Activated CD8-positive, alpha-beta memory T cell treated with anti-CD3 and anti-CD28 coated beads, Interleukin-2, amount 50 U/mL, for 4 hours (primary cell): ENCODE measurements at places on chromosomes 1 and 21.

DNA sequence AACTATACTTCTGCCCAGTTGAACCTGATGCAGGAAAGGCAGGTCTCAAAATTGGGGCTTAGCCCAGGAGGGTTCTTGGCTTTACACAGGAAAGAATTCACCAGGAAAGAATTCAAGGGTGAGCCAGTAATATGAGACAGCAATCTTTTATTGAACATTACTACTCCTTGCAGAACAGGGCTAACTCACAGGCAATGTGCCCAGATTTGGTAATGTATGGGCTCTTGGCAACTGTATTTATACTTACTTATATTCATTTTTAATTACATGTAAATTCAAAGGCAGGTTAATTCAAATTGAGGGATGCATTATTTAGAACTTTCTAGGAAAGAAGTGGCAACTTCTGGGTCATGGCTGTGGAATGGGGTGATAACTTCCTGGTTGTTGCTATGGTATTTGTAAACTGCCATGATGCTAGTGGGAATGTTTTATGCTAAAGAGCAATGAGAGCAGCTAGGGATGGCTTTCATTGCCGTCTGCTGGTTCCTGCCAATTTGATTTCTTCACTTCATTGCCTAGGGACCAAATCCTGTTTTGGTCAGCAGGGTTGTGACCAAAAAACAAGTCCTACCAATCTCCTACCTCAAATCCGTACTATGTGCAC, 107.5 kb downstream of the CHRM3 start:
- no peak for DNase-seq

- DNase-seq: no peak
Observed at GRCh38 chr1:37620707-37621106, 14.0 kb downstream of the RSPO1 start.

DNA sequence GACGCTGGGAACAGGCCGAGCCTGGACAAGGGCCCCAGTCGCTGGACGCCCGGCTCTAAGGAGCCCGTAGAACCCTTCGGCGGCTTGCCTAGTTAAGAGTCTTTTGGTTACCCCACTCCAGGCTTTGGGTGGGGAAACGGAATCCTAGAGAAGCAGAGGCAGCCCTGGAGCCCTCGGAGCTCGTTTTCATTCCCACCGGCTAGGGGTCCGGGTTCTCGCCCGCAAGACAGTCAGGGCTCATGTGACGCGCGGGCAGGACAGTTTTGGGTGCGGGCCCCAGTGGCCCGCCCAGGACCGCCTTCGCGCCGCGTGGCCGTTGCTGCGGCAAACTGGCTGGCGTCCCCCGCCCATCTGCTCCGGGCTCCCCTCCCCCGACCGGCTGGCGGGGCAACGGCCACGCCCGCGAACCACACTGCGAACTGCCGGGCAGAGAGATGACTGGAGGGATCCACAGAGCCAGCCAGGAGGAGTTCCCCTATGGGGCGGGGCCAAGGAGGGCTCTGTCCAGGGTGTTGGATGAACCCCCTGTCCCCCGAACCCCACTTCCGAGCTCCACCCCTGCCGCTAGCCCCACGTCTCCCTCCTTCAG, 829 bp upstream of the HES2 start:
- no peak for DNase-seq

- DNase-seq: no peak
Observed at GRCh38 chr1:67146539-67146938, 11.8 kb upstream of the C1orf141 start.

- DNase-seq: no peak
Observed at GRCh38 chr21:24265987-24266386, 1341.3 kb downstream of the MRPL39 start.

- DNase-seq: no peak
Observed at GRCh38 chr1:234896477-234897389, 231.9 kb downstream of the TOMM20 start.

GRCh38 chr1:114455102-114455785, 55.8 kb downstream of the TRIM33 start:
- no peak for DNase-seq

GRCh38 chr1:157585984-157586383, 11.9 kb downstream of the FCRL4 start:
- no peak for DNase-seq

DNA sequence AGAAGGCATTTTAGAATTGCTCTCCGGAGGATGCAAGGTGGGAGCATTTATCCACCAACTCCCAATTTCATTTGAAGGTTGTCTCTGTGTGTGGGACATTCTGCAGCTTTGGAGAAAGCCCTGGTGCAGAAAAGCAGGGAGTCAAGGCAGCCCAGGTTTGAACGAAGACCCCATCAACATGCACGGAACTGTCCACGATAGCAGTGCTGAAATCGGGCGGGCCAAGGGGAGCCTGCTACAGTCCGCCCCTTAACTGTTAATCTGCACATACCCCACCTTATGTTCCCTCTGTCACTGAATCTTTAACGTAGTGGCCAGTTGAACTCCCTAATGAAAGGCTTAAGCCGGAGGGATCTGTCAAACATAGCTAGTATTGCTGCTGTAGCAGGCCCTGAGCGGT, 68.8 kb upstream of the C1orf174 start:
- DNase-seq: no peak

- no peak for DNase-seq
Observed at GRCh38 chr1:230191079-230191804, 124.2 kb downstream of the GALNT2 start.
